ENCODE measurements at places on chromosomes 12 and 14. TPM values are rescaled to one million over a fixed set of nuclear protein-coding genes. Genes with fewer than 3 reads are reported as not detected.

Gene IAPP
- total RNA-seq, result not detected

Gene OR6C65
- total RNA-seq, result not detected

Gene NGB
- total RNA-seq, result not detected

Gene FKBP3
- total RNA-seq, result 51.6 TPM

Gene BEST3
- 0.82 TPM for total RNA-seq

Gene MIP
- 0.15 TPM for total RNA-seq

Gene SIX1
- 7.5 TPM for total RNA-seq

Gene DAO
- not detected for total RNA-seq

All from glomerular endothelial cell (primary cell).